ENCODE measurements at places on chromosomes 5 and 9.

DNA sequence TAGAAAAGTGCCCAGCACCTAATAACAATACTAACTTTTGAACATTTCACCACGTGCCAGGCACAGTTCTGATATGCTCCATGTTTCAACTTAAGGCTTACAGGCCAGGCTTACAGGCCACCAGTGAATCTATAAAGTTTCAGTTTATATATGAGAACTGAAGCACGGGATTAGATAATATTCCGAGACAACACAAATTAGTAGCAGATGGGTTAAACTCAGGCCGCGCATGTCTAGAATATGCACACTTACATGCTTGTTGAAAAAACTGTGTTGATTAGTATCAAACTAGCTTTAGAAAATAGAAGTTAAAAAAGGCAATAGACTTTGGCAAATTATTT, 587.9 kb downstream of the MTRR start:
- DNase-seq = no peak

- no peak for DNase-seq
Observed at GRCh38 chr5:171152382-171152781, 156.7 kb upstream of the TLX3 start.

GRCh38 chr9:107390279-107390678, 99.3 kb downstream of the KLF4 start:
- DNase-seq = no peak

DNA sequence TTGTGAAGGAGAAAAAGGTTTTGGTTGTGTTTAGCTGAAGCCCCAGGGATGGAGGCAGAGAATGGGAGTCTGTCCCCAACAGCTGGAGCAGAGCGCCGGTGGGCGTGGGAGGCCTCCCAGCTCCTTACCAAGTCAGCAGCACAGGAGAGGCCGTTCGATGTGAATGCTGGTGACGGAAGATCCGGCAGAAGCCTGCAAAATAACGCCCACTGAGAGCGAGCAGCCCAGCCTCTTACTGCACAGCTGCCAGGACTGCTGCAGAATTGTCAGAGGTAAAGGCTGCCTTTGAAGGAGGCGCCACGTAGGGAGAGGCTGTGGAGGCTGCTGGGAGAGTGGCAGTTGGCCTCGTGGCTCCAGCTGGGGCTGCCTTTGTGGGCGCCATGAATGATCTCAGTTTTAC, 26.2 kb downstream of the ANGPTL2 start:
- no peak for DNase-seq

- DNase-seq = no peak
Observed at GRCh38 chr5:78611126-78611605, 37.4 kb downstream of the LHFPL2 start.

DNA sequence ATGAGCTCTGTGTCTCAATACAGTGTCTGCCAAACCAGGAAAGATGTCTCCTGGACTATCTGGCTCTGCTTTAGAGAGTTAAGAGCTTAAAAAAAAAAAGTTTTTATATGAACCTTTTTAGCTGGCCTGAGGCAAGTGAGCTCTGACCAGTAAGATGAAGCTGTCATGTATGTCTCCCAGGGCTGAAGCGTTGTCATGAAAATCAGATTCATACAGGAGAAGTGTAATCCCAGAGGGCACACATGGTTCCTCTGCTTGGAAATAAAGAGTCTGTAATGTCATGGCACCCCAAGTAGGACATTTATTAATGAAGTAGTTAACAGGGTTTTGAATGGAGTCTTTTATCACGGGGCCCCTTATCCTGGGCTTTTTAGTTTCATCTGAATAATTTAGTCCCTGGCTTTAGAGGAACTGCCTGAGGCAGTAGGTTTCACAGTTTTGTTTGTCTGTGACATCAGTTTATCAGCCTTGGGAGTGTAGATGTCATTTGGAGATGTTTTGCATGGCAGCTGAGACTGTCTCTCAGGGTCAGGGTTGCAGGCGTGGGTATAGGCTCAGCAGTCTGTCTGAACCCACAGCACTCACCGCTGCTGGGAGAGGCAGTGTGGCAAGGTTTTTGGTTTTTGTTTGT, 223.3 kb downstream of the DIRAS2 start:
- DNase-seq = no peak

DNA sequence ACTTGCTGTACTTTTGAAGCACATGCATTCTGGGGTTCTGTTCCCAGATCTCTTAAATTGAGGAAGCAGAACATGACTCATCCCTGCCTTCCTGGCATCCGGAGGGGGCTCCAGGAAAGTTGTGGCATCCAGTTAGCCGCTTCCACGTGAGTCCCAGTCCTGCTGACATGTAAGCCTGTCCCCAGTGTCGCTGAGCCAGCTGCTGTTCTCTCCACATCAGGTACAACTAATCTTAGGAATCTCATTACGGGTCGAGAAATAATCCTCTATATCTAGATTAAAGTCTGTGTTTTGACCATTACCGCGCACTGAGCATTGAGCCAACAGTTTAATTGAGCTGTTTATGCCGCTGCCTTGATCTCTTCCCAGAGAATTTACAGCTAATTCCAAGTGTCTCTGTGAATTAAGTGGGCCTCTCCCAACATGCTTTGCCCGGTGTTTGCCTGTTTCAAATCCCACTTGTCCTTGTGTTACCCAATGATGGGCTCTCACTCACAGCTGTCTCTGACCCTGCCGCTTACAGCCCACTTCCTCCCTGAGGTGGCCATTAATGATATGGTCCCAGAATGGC, 10.5 kb upstream of the SHB start:
- DNase-seq = no peak

- no peak for DNase-seq
Observed at GRCh38 chr9:125341566-125341965, 79.9 kb downstream of the GAPVD1 start.

DNA sequence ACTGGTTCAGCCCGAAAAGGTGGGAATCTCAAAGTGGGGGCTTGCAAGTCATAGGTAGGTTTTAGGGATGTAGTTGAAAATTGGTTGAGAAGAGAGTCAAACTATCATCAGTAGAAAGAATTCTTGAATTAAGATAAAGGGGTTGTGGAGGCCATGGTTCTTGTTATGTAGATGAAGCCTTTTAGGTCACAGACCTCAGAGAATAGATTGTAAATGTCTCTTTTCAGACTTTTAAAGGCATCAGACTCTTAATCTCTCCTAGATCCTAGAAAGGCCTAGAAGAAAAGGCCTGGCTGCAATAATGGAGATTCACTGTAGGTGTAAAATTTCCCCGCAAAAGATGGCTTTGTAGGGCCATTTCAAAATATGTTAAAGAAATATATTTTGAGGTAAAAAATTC, 96.4 kb downstream of the PSAT1 start:
- no peak for DNase-seq

- no peak for DNase-seq
Observed at GRCh38 chr5:159163027-159163700, 46.2 kb downstream of the RNF145 start.

GRCh38 chr5:66842540-66842939, 246.3 kb downstream of the MAST4 start:
- no peak for DNase-seq

GRCh38 chr5:55923177-55923771, 71.5 kb downstream of the IL6ST start:
- DNase-seq = no peak

GRCh38 chr5:169964246-169964645, 16.0 kb downstream of the INSYN2B start:
- no peak for DNase-seq

- no peak for DNase-seq
Observed at GRCh38 chr5:88799938-88800535, 82.9 kb downstream of the MEF2C start.

- DNase-seq = no peak
Observed at GRCh38 chr5:159497221-159497620, 166.9 kb upstream of the IL12B start.

GRCh38 chr9:36137392-36138004, 965 bp downstream of the GLIPR2 start:
- no peak for DNase-seq

DNA sequence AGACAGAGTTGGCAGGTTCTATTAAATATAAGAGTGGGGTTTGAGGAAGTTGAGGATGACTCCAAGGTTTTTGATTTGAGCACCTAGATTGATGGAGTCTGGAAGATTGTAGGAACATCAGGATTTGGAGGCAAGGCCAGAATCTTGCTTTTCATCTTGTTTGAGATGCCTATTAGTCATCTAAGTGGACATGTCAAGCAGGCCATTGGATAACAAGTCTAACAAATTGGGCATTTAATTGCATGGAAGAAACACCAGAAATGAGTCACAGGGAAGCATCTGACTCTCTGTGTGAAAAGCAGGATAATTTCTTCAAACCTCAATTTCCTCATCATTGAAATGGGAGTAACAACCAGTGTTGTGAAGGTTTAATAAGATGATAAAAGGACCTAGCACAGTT, 53.3 kb upstream of the ARL15 start:
- DNase-seq = no peak

All from GM18507 (cell line).